ENCODE measurements at places on chromosomes 5 and 9. TPM values are rescaled to one million over a fixed set of nuclear protein-coding genes. Genes with fewer than 3 reads are reported as not detected.

HAND1 gene
- not detected for total RNA-seq

- DNase-seq = no peak
Measured at GRCh38 chr5:119357808-119358529, 2.1 kb downstream of the TNFAIP8 start.

- DNase-seq = no peak
Measured at GRCh38 chr5:16995372-16995771, 59.3 kb upstream of the MYO10 start.

DNA sequence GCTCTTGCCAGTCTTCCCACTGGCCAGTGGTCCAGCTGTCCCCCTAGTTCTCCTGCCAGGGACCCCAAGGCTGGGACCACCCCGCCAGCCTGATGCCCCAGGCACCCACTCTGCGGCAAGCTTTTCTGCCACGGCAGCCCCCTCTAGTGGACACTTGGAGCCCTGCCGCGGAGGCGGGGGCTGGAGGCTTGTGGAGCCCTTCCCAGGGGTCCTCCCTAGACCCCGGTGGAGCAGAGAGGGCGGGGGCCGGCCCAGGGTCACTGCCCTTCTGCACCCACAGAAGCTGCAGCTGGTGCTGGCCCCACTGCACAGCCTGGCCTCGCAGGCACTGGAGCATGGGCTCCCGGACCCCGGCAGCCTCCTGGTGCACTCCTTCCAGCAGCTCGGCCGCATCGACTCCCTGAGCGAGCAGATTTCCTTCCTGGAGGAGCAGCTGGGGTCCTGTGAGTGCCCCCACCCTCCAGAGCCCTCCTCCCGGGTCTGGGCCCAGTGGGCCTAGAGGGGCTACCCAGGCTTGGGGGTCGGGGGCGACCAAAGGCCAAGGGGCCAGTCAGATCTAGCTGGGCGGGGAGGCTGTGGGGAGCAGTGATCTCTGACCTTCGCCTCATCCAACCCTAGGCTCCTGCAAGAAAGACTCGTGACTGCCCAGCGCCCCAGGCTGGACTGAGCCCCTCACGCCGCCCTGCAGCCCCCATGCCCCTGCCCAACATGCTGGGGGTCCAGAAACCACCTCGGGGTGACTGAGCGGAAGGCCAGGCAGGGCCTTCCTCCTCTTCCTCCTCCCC, 9.1 kb downstream of the EGFL7 start:
- no peak for DNase-seq

DNA sequence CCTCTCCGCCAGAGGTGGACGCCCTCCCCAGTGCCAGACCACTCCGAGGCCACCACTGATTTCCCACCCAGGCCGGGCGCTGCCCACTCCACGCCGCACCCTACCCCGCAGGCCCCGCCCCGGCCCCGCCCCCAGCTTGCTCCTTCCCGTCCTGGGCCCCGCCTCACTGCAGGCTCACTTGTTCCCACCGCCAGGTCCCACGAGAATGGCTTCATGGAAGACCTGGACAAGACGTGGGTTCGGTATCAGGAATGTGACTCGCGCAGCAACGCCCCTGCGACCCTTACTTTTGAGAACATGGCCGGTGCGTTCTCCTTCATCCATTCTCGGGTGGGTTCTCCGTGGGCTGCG, 6.5 kb downstream of the LRRC26 start:
- DNase-seq = no peak

DNA sequence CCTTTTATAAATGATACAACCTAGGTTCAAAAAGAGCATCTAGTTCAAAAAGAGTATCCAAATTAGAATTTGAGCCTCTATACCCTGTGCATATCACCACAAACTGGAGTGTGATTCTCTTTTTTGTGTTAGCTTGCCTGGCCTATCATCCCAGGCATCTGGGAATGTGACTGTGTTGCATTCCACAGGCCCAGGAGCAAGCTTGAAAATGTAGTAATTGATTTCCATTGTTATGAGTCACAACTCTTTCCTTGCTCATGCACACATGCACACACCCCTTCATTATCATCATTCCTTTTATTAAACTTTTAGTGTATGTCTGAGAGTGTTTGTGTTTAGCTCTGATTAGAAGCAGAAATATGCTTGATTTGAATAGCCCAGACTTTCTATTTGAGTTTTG, 75.2 kb downstream of the FCHO2 start:
- DNase-seq = no peak

GRCh38 chr5:98791001-98791519, 17.6 kb downstream of the RGMB start:
- no peak for DNase-seq

DNA sequence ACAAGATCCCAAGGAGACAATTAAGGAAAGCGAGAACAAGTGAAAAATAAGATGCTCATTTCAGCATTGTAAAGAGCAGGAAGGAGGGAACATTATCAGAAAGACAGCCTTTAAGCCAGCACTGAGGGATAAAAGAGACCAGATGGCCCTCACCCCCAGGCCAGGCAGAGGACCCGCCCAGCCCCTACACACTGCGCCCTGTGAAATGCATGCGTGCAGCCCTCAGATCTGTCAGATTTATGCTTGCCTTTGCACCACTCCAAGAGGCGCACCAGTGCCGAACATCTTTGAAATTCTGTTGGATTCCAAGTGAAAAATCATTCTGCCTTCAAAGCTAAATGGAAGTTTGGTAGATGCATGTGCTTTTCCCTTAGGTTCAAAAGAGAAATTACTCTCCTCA, 378.0 kb downstream of the MLLT3 start:
- no peak for DNase-seq
